ENCODE measurements at places on chromosomes 12 and 14.
A peak's percentile ranks its signal among the peaks of the same experiment; 100 is the strongest.

- DNase-seq, result no peak
Observed at GRCh38 chr12:103832048-103832997, 8.7 kb downstream of the NT5DC3 start.

GRCh38 chr14:99548255-99548654 is 55.8 kb downstream of the CCDC85C start:
- DNase-seq, result no peak

DNA sequence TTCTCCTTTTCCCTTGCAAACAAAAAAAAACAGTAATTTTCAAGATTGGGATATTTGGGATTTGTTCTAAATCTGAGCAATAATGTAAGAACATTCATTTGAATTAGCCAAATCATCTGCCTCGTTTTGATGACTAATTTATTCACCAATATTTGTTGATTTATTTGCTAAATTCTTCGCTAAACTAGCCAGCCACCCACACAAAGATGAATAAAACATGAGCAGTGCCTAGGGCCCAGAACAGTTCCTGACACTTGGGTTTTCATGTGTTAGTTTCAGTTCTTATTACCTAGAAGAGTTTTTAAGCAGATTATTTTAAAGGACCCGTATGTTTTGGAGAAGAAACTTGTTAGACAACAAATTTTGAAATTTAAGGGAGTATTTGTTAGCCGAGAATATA is 1.4 kb downstream of the ETNK1 start:
- no peak for DNase-seq

DNA sequence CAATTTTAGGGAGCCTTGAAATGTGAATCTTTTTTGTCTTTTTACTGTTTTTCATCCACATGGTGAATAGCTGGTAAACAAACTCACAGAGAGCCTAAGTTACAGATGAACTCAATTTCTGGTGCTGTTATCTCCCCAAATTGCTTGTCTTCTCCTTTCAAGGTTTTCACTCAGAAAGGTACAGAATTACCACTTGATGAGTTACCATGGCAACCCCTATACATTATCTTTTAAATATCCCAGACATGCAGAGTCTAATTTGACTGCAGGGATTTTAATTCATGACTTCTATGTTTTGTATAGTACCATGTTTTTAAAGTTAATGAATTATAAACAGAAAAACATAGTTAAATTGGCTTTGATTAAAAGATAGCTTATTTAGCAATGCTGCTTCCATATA is 203.7 kb downstream of the PELI2 start:
- no peak for DNase-seq

GRCh38 chr12:20525064-20525610 is 156.8 kb downstream of the PDE3A start:
- no peak for DNase-seq

DNA sequence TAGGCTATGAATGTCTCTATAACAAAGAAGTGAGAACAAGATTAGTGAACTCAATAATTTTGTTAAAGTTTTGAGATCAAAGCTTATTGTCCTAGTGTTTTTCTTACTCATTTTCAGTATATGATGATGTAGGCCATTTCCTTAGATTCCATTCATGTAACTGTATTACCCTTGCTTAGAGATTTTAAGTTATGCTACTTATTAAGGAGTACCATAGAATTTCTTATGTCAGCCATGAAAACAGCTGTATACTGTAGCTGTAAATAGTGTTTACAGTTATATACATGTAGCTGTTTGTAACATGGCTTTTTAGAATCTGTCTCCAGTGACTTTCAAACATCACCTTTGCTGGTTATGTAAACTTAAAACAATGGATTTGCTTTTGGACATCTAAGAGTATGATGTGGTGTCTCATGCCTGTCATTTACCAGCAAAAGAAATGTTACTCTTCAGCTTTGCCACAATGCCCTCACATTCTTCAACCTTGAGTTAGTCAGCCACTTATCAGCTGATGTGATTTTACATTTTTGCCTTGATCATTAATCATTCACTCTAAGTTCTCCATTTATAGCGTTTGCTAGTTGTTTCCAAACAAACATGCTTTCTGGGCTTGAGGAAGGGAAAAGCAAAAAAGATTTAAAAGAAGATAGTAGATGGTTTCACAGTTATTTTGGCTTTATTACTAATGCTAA is 55.5 kb downstream of the SLC16A7 start:
- no peak for DNase-seq

- DNase-seq, result no peak
Observed at GRCh38 chr14:51066576-51066975, 28.3 kb downstream of the TRIM9 start.

DNA sequence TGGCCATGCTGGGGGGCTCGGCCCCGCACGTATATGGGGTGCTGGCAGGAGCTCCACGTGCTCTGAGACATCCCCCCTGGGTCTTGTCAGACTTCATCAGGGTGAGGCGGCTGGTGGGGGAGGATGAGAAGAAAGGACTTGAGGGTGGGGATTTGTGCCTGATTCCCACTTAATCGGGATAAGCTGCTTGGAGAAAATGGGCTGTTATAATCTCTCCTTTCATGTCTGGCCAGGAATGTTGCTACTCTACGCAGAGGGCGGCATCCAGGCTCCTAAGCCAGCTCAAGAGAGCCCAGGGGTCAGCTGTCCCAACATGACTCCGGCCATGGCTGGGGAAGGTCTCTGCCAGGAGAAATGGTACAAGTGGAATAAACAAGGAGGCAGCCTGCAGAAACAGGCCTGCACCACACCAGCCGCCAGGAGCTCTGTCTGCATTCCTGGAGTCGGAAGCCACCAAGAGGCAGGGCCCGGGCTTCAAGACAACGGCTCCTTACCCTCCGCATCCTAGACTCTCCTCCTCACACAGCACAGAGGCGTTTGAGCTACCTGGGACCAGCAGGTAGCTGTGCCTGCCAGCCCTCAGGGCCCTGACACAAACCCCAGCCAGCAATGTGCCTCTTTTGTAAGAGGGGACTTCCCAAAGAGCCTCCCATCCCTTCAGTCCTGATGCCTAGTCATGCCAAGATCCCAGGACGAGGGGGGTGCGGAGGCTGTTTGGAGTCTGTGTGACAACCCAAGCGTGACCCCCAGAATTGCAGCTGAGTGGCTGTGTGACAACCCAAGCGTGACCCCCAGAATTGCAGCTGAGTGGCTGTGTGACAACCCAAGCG is 195.8 kb upstream of the DIO3 start:
- no peak for DNase-seq

DNA sequence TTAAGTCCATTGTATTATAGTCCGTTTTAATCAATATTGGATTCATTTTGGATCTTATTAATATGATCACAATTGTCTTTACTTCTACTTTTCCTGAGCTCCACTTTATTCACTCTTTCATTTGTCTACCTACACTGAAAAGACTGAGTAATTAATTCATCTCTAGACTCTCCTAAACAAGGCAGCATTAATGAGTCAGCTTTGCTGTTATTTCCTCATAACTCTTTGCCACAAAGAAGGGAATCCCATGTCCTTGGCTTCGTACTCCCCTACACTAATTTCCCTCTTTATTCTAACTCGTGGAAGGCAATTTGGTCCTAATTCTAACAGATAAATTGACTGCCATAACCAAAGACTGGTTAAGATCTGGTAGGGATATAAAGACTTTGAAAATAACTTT is 91.9 kb downstream of the ARMH4 start:
- no peak for DNase-seq

GRCh38 chr12:6697584-6698351 is 2.8 kb downstream of the PIANP start:
- peak; percentile 28 for DNase-seq

GRCh38 chr14:35046751-35047536 is 872 bp downstream of the FAM177A1 start:
- no peak for DNase-seq

DNA sequence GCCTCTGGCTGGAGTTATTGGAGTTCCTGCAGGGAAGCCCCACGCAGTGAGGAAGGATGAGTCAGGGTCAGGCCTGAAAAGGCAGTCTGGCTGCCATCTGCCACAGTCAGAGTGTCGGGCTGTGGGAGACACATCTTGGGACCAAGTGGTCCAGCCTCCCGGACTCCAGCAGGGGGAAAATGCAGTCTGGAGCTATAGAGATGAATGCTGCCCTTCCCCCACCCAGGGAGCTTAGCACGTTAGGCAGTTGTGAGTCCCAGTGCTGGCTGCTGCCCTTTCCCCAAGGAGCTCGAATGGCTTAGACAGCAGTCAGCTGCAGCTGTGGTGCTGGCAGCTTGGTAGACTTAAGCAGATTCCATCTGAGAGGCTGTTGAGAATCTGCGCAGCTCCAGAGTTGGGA is 8.2 kb upstream of the NTS start:
- DNase-seq, result peak; percentile 16

DNA sequence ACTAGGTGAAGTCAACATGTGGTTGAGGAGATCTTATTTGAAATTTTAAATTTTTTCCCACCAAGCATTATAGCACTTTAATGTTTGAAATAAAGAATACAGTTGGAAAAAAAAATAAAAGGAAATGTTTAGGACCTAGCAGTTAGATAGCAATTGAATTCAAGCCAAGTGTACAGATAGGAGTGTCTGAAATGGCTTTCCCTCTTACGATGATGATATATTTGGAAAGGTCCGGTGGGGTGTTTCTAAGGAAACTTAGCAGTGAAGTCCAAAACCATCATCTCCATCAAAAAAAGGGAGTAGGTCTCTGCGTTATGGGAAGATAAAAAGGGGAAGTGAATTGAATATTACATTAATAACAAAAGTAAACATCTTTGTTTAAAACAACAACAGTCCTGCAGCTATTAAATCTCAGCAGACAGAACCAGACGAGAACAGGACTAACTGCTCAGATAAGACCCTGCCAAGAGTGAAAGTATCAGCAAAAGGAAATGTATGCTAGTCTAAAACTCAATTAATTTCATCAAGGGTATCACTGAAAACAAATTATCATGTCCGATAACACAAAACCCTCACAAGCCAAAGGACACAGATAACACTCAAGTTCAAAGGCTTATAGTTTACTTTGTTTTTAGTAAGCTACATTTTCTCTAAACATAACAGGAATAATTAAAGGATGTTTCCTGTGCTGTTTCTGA is 242.0 kb downstream of the BMP4 start:
- no peak for DNase-seq

DNA sequence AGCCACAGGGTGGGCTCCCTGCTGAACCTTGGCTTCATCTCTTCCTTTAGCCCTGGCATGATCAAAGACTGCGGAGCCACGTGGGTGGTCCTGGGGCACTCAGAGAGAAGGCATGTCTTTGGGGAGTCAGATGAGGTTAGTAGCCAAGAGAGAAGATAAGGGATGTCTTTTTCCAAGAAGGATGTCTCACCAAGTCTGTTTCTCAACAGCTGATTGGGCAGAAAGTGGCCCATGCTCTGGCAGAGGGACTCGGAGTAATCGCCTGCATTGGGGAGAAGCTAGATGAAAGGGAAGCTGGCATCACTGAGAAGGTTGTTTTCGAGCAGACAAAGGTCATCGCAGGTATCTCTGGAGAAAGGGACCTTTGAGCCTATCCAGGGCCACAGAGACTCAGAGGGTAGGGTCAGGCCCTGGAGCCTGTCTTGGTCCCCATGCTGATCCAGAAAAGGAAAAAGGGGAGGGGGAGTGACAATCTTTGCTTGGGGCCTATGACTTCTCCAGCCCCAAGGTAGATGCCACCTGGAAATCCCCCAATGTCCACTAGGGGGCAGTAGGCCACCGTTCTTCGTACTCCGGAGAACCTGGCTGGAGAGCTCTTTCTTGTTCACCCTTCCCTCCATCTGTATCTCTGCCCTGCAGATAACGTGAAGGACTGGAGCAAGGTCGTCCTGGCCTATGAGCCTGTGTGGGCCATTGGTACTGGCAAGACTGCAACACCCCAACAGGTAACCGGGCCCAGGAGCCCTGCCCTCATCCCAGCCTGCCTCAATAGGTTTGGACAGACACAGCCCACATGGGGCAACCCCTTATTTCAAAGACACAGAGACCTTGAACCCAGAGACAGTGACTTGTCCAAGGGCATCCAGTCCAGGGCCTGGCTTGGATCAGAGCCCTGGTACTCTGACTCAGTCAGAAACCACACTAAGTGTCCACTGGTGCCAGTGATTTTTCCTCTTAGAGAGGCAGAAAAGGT is 2.0 kb downstream of the TPI1 start:
- no peak for DNase-seq

- no peak for DNase-seq
Observed at GRCh38 chr12:50545786-50546185, 41.0 kb downstream of the DIP2B start.

DNA sequence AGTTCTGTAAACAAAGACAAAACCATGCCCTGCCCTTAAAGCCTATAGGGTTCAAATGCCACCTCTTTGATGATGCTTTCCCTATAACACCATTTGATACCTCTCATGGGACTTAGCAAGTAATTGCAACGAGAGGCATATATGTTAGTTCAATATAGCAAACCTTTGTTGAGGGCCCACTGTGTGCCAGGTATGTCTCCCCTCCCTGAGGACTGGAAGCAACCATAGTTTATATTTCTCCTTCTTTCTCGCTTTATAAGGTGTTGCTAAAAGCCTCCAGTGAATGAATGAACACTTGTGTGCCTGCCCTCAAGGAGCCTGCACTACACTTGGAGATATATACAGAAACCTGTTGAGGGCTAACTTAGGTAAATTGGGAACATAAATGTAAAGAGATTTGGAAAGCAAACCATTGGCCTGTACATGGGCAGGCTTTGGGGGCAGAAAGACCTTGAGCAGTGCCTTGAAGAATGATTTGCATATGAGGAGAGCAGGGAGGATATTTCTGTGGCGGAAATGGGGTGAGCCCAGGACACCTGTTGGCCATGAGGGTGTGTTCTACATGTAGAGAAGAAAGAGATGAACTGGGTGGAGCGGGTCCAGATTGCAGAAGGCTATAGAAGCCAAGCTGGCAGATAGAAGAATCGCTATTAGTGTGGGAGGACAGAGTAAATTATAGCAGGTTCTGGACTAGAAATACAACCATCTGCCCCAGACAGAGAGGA is 1.8 kb upstream of the CKAP4 start:
- DNase-seq, result no peak

DNA sequence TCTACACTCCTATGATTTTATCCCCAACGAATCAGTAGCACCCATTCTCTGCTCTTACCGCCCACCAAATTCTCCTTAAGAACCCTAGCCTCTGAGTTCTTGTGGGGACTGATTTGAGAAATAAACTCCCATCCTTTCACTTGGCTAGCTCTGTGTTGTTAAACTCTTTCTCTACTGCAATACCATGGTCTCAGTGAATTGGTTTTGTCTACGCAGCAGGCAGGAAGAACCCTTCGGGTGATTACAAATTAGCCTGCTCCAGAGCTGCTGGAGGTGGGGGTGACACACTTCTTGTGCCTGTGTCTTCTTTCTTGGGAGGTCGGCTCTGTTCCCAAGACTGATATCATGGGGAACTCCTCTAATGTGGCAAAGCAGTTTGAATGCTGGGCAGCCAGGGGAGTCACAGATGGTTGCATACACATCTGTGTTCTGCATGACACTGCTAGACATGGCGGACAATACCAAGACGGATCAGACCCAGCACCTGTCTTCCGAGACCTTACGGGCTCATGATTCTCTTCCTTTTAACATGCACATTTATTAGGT is 1.6 kb upstream of the C1S start:
- no peak for DNase-seq

GRCh38 chr14:92659765-92660561 is 88.5 kb downstream of the LGMN start:
- DNase-seq, result no peak

- DNase-seq, result no peak
Observed at GRCh38 chr14:80077262-80077661, 134.0 kb downstream of the DIO2 start.
